Activated CD4-positive, alpha-beta T cell treated with anti-CD3 and anti-CD28 coated beads, Interleukin-2, Interleukin-4, amounts not matched to agents 100 ng/mL and 50 ng/mL, durations not matched to agents 16 hours and 8 hours (primary cell): ENCODE measurements at places on chromosomes 11 and 22.

- no peak for DNase-seq
Observed at GRCh38 chr11:28104984-28105383, 3.0 kb downstream of the KIF18A start.

DNA sequence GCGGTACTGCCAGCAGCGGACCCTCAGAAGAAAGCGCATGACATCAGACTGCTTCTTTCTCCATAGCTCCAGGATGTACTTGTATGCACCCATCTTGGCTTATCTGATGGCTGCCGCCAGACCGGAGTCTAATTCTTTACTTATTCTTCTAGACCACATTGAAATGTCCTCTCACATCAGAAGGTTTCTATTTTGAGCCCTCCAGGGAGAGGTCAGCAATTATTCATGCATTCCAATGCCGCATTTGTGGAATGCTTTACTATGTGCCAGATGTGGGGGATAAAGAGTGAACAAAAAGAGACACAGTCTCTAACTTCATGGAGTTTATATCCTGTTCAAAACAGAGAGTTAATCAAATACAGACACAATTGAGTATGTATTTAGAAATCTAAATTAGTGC lies 230.1 kb downstream of the MIAT start:
- DNase-seq = no peak

DNA sequence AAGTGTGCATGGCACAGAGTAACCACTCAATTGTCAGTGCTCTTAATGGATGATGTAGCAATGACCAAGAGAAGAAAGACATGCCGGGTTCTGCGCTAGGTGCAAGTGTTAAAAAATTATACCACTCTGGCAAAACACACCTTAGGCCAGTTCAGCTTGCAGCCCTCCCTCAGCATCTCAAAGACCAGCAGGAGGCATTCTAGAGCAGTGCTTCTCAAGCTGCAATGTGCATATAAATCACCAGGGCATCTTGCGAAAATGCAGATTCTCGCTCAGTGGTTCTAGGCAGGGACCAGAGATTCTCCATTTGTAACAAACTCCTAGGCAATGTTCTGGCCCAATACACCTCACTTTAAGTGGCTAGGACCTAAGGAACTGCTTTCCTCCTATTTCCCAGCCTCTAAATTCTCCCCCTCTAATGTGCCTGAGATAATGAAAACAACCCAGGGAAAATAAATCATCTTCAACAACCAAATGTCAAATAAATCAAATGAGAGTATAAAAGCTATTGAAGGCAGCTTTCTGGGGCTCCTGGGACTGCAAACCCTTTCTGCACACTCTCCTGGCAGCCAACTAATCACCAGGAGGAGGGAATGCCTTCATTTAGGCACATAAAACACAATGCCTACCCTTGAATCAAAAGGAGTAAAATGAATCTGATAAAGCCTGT lies 337.2 kb upstream of the API5 start:
- DNase-seq = no peak

- DNase-seq = no peak
Observed at GRCh38 chr22:26949193-26949592, 291.8 kb downstream of the MIAT start.

DNA sequence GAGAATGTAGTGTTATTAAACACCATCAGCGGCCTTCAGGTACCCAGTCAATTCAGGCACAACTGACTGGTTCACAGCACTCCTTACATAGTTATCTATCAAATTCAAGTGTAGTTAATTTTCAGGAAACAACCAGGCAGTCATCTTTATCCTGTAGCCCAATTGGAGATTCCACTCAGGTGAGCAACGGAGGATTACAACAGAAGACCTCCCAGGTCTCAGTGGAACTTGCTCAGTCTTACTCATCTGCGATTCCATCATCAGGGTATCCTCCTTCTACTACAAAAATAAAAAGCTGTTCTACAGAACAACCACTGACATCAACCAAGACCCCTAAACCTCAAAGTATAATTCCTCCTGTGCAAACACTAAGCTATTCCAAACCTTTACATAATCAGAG lies 39.6 kb downstream of the QSER1 start:
- no peak for DNase-seq

DNA sequence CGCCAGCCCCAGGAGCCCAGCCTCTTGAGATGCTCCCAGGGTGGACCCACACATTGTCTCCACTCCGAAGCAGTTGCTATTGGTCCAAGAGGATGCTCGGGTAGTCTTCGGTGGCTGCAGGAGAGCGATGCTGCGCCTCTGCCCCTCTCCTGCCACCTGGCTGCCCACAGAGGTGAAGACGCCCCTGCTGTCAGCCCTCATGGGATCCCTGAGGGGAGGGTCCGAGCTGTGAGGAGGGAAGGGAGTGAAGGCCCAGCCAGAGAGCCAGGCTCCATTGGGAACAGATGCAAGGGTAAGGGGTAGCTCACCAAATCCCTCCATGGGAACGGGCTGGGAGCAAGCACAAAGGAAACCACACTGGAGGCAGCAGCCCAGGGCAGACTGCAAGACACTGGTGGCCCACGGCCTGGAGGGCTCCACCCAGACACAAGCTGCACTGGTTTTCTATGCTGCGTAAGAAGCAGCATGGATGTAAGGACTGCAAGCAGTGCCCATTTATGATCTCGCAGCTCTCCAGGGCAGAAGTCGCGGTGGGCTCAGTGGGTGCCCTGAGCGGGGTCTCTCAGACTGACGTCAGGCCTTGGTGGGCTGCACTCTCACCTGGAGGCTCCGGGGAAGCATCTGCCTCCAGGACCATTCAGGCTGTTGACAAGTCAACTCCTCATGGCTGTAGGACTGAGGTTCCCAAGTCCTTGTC lies 15.7 kb downstream of the TSPAN32 start:
- no peak for DNase-seq

- no peak for DNase-seq
Observed at GRCh38 chr11:351411-351810, 17.9 kb upstream of the B4GALNT4 start.

- no peak for DNase-seq
Observed at GRCh38 chr11:118953265-118953664, 2.8 kb upstream of the UPK2 start.

GRCh38 chr11:61158691-61159381 lies 2.4 kb downstream of the VPS37C start:
- DNase-seq = no peak

GRCh38 chr22:25176175-25176574 lies 23.5 kb upstream of the CRYBB3 start:
- DNase-seq = no peak
